ENCODE measurements at places on chromosomes 1 and 21.

DNA sequence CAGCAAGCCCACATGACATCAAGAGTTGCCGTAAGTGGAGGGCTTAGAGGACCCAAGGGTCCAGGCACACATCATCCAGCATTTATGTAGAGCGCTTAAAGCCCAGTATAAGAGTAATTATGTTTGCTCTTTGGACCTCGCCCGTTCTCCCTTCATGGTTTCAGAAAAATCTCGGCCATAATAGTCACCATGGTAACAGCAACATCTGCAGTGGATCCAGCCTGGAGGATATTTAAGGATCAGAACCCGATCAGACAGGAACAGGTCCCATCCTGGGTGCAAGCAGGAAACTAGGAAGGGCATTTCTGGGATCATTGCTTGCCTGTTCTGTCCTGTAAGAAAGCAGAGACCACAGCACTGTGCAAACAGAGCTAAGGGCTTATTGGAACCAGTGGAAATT, 89.9 kb upstream of the KAZN start:
- DNase-seq: no peak

DNA sequence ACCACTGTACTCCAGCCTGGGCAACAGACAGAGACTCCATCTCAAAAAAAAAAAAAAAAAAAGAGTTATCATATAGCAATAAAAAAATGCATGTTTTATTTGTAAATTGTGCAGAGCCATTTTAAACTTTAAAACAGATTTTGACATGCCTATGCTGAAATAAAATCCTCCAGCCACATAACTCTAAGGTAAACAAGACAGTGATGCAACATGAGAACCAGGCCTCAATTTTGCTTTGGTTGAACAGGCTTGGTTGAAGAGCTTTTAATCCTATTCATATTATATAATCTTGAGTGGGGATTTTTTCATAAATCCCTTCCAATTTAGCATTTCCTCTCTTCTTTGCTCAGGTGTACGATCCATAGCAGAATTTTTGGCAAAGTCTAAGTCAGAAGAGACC, 26.1 kb downstream of the ARMH1 start:
- no peak for DNase-seq

DNA sequence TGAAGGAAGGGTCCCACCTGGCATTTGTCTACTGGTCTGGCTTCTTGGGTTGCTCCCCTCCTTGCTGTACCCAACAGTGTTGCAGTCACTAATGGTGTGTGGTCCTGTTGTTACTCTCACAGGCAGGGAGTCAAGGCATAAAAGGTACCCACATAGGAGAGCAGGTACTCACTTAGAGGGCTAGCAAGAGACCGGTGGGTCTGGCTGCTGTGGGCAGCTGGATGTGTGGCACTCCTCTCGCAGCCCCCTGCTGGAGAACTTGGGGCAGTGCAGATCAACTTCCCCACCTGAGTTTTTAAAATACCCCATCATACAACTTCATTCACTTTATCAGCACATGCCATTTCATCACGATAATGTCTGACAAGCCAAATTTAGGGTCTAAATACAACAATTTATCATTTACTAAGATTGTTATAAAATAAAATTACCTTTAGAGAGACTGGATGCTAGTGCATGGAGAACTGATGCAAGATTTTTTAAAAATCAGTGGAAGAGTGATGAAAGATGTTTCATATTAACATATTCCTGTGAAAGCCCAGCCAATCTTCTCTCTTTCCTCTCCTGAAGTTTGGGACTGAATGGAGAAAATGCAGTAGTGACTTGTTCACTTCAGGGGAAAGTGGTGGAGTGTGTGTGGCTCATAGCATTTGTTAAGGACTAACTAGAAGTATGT, 42.8 kb downstream of the ACP6 start:
- DNase-seq: no peak

GRCh38 chr1:211621447-211622198, 42.7 kb upstream of the SLC30A1 start:
- no peak for DNase-seq

DNA sequence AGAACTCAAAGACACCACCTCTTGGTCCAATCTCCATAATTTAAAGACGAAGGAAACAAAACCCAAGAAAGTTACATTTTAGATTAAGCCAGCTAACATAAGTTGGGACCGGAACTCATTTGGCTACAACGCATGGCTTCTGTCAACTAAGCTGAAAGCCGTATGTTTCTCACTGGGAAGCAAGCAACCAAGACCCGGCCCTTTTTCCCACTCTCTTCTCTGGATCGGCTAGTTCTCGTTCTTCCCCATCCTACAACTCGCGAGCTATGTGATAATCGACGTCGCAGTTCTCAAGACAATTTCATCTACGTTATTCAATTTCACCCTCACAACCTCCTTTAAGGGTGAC, 601 bp downstream of the CCT8 start:
- no peak for DNase-seq
